Sigmoid colon (tissue), 7 donors: ENCODE measurements at places on chromosomes 16 and 17. TPM values are rescaled to one million over a fixed set of nuclear protein-coding genes. Genes with fewer than 3 reads are reported as not detected.

- DNase-seq: no peak
Observed at GRCh38 chr16:15523092-15523541, 88.7 kb downstream of the BMERB1 start.

DNA sequence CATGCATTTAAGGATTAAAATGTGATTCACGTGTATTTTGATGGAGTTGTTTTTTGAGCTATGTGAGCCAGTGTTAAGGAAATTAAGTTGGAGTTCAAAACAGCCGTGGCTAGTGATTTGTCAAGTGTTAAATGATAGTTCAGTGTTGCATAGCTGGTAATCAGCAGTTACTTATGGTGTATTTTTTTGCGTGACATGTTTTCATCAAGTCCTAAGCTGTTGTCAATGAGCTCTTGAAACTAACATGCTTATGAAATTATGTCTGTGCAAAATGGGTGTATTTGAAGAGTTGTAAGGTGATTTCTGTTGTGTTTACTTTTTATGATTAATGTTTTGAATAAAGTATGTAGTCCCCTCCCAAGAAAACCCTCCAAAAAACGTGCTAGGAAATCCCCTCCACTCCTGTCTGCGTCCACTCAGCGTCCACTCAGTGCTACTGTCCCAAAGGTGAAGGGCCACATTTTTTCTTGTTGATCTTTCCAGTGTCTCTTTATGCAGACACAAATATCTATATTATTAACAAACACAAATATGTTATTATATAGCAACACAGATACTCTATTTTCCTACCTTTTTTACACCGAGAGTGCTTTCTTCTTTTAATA lies 30.0 kb downstream of the USP10 start:
- DNase-seq: no peak

- DNase-seq: no peak
Observed at GRCh38 chr16:2095918-2096582, 39.6 kb downstream of the PKD1 start.

- no peak for DNase-seq
Observed at GRCh38 chr17:78738278-78738677, 43.8 kb downstream of the CYTH1 start.

DNA sequence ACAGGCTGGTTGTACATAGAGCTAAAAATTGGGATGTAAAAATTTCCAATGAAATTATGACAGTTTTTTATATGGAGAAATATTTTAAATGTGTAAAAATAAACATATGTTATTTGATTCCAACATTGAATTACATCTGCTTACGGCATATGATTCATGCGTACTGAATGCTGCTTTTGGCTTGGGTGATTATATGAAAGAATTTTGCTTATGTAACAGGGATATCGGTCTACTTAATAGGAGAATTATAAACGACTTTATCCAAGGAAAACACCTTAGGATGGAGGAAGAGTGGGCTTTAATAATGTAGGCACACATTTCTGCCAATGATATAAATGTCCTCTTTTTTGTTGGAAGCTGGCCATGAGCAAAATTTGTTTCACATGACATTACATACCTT lies 197.3 kb upstream of the GOT2 start:
- DNase-seq: no peak

- DNase-seq: no peak
Observed at GRCh38 chr16:48365025-48365600, 20.1 kb downstream of the SIAH1 start.

- no peak for DNase-seq
Observed at GRCh38 chr17:77126519-77126918, 14.2 kb upstream of the SEC14L1 start.

- peak; percentile 81 for DNase-seq
Observed at GRCh38 chr17:512926-513325, 160.3 kb upstream of the RPH3AL start.

DNA sequence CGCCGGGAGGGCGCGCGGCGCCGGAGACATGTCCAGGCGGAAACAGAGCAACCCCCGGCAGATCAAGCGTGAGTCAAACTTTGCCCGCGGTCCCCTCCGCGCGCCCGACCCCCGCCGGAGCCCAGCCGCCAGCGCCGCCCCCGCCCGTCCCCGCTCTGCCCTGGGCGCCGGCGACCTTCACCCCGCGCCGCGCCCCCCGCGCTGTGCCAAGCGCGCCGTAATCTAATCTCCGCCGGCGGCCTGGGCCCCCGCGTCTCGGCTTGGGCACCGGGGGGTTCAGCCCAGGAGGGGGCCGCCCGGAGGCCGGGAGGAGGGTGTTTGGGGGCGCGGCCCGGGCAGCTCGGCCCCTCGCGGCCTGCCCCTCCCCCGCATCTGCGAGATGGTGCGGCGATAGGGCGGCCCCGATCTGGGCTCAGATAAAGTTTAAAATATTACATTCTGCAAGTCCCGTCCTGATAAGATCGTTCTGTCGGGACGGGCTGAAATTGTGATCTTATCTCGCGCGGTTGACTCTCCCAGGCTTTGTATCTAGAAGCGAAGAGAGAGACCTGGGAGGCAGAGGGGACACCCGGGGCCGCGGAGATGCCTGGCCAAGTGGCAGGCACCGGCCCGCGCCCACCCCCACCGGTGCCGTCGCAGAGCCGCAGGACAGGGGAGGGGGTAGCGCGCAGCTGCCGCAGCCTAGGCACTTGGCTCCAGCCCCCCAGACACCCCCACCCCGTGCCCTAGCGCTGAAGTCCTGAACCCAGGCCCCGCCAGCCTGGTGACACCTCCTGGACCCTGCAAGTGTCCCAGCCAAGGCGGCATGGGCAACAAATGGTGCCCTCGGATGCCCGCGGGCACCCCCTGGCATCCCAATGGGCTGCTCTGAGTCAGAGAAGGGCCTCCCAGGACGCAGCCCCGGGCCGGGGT lies 787 bp downstream of the ZFPM1 start:
- no peak for DNase-seq

Gene PIRT
- 3.1 TPM for total RNA-seq

Gene CLDN7
- 1.1 TPM for total RNA-seq

Gene RNF227
- total RNA-seq: 4.4 TPM

Gene RNF222
- not detected for total RNA-seq

Gene GNAO1
- 67.0 TPM for total RNA-seq

Gene CDRT15
- not detected for total RNA-seq

Gene PROCA1
- total RNA-seq: 1.4 TPM

Gene VWA3A
- total RNA-seq: not detected

Gene KRT25
- total RNA-seq: 0.36 TPM

Gene CXCL16
- 6.8 TPM for total RNA-seq

Gene CD79B
- total RNA-seq: 0.66 TPM

Gene EVPL
- total RNA-seq: 2.9 TPM
